ENCODE measurements at places on chromosomes 7 and 10.

DNA sequence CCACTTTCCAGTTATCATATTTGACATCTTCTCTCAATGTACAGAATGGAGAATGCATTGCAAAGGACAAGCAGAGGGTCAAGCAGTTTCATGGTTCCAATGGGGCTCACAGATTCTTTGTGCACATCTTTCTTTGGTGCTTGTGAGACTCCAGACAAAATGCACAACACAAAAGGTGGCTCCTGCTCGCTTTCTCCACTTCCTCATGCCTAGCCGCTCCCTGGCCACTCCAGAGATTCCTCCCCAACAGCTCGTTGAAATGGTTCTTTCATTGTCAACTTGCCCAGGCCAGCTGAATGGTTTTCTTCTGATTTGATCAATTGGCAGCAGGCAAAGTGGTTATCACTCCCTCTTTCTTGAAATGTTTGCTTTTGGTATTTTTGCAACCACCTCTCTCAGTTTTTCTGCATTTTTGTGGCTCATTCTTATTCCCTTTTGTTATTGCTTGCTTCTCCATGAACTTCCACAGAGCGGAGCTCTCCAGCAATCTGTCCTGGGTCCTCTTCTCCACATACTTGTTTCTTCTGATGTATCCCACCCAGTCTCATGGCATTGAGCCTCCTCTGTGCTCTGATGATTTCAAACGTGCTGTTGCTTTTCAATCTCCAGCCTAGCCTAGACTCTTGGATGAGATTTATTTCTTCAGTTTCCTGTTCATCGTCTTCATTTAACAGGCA lies 507.8 kb upstream of the MKI67 start:
- no peak for DNase-seq

GRCh38 chr10:52082307-52082706 lies 231.8 kb upstream of the DKK1 start:
- DNase-seq, result no peak

DNA sequence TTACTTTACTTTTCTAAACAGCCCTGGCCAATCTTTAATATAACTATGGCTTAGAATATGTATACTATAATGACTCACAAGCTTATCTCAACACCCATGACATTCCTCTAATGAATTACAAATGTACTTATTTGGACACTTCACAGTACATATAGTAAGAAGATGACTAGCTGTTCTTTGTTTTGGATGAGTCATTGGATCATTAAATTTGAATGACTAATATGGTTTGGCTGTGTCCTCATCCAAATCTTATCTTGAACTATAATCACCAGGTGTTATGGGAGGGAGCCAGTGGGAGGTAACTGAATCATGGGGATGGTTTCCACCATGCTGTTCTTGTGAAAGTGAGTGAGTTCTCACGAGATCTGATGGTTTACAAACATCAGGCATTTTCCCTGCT lies 807.5 kb upstream of the SORCS1 start:
- no peak for DNase-seq

DNA sequence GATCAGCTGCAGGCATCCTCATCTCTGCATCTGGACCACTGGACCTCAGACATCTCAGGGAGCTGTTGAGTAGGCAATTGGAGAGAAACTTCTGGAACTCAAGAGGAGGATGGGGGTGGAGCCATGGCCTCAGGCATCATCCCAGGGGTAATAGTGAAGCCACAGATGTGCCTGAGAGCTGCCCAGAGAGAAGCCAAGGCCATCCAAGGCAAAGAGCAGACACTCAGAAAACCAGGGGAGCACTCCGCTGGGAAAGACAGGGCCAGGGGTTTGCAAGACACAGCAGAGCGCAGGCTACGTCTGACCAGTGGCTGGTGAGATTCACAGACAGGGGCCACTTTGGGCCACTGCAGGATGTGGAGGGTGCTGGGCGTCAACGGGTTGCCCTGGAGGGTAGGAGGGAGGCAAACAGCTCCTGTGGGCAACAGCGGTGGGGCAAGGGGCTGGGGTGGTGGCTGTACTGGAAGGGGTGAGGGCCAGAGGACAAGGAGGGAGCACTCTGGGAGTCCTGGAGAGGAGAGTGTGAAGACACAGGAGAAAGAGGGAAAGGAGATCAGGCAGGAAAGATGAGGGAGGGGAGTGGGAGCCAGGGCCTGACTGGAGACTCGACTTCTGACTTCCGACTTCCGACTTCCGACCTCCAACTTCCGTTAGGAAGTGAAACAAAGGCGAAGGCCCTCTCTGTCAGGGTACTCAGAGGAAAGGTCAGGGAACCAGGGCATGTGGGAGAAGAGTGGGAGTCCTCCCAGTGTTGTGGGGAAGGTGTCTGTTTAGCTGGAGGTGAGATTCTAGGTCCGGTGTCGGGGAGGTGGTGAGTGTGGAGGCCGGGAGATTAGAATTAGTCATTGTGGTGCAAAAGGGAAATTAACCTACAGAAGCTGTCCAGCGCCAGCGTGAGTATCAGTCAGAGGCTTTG lies 69.7 kb upstream of the ANTXRL start:
- no peak for DNase-seq

DNA sequence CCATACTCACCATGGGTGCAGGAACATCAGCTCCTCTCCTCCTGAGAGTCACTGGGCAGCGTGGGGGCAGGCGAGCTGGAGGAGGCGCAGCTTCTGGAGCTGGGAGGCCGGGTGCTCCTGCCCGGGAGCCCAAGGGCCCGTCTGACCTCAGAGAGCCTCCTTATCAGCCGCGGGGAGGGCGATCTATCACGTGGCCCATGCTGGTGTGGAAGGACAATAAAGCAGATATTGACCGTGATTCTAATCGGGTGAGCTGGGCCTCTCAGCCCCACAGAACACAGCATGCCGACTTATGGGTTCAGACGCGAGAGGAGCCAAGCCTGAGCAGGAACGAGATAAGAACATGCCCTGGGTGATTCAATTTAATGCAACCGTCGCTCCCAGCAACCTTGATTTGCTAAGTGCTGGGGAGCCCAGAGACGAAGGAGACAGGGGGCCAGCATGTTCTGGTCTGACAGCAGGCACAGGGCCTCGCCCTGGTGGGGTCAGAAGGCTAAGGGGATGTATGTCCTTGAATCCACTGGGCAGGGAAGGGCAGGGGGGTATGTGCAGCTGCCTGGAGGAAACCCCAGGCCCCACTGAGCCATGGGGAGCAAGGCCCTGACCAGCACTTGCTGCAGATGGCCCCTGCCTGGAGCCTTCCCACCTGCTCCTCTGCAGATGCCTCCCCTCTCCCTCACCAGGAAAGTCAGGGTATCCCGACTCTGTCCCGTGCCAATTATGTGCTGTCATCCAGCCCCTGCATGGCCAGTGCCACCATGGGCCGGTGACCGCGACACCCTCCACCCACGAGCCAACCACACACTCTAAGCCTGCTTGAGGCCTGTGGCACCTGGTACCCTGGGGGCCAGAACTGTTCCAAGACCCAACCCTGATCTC lies 95.3 kb upstream of the RET start:
- no peak for DNase-seq

GRCh38 chr7:78499283-78499682 lies 700.7 kb downstream of the PHTF2 start:
- DNase-seq, result no peak

- no peak for DNase-seq
Measured at GRCh38 chr7:139718859-139719258, 58.9 kb downstream of the HIPK2 start.

DNA sequence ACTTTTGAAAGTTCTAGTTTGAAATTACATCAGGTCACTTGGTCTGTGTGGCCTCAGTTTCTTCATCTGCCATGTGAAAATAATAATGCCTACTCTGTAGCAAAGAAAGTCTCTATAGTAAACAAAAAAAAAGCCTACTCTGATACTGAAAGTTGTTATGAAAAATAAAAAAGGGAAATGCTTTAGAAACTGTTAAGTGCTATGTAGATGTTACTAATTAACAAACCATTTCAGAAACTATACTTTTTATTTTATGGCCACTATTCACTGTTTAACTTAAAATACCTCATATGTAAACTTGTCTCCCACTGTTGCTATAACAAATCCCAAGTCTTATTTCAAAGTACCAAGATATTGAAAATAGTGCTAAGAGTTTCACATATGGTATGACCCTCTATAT lies 50.6 kb downstream of the CFTR start:
- DNase-seq, result no peak

DNA sequence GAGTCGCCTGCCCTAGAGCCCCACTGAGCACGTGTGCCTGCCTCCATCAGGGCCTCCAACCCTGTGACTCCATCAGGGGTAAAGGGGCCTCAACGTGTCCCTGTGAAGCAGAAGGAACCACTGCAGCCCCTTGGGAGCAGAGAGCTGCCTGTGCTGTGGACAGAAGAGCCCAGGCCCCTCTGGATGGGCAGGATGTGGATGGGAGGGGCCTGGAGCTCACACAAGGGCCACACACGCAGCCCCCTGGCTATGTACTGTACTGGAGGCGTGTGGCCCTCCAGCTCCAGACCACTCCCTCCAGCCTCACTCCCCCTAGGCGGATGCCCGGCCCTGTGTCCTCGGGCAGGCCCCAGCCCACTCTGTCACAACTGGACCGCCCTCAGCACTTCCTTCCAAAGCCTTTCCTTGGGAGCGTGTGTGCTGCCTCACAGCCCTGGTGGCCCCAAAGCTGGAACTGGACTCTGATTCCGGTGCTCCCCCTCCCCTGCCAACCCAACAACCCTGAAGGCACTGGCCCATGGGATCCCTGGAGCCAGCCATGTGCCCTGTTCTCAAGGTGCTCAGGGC lies 238.0 kb downstream of the TCERG1L start:
- DNase-seq, result no peak

DNA sequence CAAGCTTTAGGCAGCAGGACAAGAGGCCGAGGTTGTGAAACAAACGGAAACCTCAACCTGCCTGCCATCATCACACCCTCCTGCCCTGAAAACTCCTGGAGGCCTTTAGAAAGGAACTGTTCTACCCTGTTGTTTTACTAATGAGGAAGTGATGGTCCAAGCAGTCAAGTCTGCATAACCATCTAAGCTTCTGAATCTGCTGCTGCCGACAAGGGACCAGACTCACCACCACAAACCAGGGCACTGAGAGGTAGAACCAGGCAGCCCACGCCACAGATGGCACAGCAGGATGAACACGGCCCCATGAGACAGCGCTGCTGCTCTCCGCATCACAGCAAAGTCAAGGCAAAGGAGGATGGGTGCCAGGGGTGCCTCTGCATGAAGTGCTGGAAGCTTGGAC lies 209.4 kb downstream of the CELF2 start:
- DNase-seq, result no peak

DNA sequence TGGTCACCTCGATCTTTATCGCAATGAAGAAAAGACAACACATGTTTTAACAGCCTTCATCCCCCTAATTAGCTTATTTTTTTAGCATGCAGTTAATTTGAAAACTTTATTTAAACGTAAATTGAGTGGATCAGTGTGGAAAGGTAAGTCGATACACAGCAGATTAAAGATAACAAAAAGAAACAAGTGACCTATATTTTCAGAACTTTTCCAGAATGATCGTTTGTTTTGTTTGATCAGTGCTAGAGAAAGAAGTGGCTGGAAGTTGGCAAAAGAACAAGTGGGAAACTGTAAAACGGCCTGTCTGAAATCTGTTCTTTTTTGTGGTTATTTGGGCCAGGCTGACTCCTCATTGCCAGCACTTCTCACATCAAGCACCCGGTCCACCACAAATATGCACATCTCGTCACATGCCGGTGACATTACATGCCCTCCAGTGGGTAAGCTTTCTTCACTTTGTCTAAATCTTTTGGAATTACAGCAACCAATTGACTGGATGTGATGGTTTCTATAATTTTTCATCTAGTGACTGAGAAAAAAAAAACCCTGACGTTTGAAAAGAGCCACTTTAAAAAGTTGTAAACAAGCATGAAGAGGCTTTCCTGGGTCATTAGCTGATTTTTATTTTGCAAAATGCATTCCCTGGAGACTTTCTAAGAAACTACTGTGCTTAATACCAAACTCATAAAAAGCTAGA lies 33.2 kb downstream of the C7orf33 start:
- no peak for DNase-seq

DNA sequence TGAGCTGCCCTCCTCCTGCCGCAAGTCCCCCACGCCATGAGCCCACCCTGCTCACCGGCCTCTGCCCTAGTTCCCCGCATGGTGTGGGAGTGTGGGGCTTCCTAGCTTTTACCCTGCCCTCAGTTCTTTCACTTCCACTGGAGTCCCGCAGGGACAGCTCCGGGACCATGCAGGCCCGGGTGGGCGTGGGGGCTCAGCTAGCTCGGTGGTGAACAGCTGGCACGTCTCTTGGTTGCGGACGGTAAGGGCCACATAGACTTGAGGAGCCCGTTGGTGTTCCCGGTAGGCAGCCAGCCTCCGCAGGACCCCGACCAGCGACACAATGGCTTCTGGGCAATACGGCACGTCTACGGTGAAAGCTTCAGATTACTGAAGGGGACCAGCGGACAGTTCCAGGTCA lies 108.9 kb upstream of the CCZ1B start:
- no peak for DNase-seq

All from stimulated activated CD4-positive, alpha-beta T cell treated with anti-CD3 and anti-CD28 coated beads, Interleukin-1b, Interleukin-23, amount 100 ng/mL, for 1 hour (primary cell).